Muscle of leg (tissue), 16 donors: ENCODE measurements at places on chromosomes 16 and 17. TPM values are rescaled to one million over a fixed set of nuclear protein-coding genes. Genes with fewer than 3 reads are reported as not detected.

Gene GP1BA
- total RNA-seq, result 0.04 TPM

Gene CRYBA1
- not detected for total RNA-seq

Gene ASIC2
- total RNA-seq, result under 0.01 TPM

Gene GOSR2
- total RNA-seq, result 27.4 TPM

Gene SLC35G6
- not detected for total RNA-seq

Gene PYCARD
- total RNA-seq, result 9.4 TPM

DNA sequence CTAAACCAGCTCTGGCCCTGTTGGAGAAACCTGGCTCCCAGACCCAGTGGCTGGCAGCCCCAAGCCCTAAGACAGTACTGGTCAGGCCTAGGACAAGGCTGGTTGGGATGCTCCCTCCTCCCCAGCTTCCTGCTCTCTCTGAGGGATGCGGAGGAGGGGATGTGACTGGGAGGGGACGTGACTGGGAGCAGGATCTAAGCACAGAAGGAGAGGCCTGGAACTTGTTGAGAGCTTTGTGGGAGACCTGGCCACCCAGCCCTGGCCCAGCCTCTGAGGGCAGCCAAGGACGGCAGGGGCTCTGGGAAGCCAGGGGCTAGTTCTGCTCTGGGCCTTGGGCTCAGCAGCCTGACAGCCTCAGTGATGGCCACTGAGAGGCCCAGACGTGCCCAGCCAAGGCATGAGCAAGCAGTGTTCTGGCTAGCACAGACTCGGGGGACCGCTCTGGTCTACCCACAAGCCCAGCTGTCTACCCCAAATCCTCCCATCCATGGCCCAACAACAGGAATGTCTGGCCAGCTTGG lies 22.8 kb downstream of the ATP6V0D1 start:
- DNase-seq, result peak; percentile 56

DNA sequence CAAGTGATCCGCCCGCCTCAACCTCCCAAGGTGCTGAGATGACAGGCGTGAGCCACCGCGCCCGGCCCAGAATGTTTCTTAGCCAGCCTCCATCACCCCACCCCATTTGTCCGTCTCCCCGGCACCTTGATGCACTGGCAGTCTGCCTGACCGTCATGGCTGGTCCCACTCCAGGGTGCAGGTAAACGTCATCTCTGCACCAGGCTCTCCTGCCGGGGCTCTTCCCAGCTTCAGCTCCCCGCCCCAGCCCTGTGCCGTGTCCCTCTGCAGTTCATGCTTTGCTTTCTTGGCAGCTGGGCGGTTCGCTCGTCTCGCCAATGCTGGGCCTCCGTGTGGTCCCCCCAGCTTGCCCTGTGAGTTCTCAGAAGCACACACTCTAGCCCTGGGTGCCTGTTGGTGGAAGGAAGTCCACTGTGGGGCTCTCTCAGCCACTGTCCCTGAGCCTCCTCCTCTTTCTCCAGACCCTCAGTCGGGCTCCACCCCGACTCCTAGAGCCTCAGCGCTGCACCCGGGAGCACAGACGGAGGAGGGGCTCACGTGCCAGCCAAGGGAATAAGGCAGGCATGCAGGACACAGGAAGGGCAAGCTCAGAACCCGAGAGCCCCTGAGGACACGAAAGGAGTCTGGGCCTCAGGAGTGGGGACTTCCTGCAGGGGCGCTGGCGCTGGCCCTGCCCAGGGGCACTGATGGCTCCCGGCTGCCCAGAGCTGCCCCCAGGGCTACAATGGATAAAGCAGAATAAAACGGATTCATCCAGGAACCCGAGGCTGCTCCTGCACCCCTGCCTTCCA lies 12.0 kb downstream of the HS3ST6 start:
- no peak for DNase-seq

- DNase-seq, result peak; percentile 94
Observed at GRCh38 chr17:50289991-50290702, 15.9 kb downstream of the TMEM92 start.

GRCh38 chr17:50353600-50354195 lies 7.8 kb downstream of the XYLT2 start:
- no peak for DNase-seq

- no peak for DNase-seq
Observed at GRCh38 chr17:68248199-68248825, 469 bp downstream of the AMZ2 start.

DNA sequence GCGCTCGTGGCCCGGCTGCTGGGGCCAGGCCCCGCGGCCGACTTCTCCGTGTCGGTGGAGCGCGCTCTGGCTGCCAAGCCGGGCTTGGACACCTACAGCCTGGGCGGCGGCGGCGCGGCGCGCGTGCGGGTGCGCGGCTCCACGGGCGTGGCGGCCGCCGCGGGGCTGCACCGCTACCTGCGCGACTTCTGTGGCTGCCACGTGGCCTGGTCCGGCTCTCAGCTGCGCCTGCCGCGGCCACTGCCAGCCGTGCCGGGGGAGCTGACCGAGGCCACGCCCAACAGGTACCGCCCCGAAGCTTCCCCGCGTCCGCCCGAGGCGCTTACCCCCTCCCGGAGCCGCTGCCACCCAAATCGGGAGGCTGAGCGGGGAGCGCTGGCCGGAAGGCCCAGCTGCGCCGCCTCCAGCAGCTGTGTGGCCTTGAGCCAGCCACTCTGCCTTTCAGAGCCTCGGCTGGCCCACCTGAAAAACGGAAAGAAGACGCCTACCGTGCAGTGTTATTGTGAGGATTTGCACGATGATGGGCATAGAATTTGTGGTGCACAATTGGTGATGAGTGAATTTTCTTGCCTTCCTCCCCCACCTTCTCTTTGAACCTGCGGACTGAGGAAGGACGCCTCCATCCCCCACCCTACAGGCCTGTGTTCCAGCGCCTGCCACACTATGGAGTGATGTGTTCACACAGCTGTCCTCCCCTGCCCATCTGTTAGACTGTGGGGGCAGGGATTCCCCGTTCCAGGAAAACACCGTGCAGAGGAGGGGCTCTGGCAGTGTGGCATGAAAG lies 523 bp downstream of the NAGLU start:
- peak; percentile 93 for DNase-seq
